ENCODE measurements at places on chromosomes 3 and 15. TPM values are rescaled to one million over a fixed set of nuclear protein-coding genes. Genes with fewer than 3 reads are reported as not detected.

GRCh38 chr3:38984731-38985130 is 67.0 kb downstream of the SCN11A start:
- H3K27ac ChIP-seq = no peak overlapping the region
- no peaks in the 10 kb centered on the region for H3K4me1 ChIP-seq
- H3K27me3 ChIP-seq = no peaks in the 10 kb centered on the region
- no peak for DNase-seq
- no peaks in the 10 kb centered on the region for H3K36me3 ChIP-seq

KBTBD13 gene
- 0.15 TPM for total RNA-seq

COL6A6 gene
- total RNA-seq = 1.6 TPM

- no peak for DNase-seq
- H3K4me3 ChIP-seq = no peak overlapping the region
- no peak overlapping the region for H3K27ac ChIP-seq
- no peaks in the 10 kb centered on the region for H3K27me3 ChIP-seq
Observed at GRCh38 chr15:28260722-28261121, 61.3 kb downstream of the HERC2 start.

ALG1L2 gene
- total RNA-seq = not detected
